Suppressor macrophage treated with lipopolysaccharide for 4 hours (primary cell): ENCODE measurements at places on chromosomes 2 and 18.

- peak; percentile 21 for DNase-seq
Measured at GRCh38 chr18:70931942-70932814, 643.3 kb downstream of the SOCS6 start.

DNA sequence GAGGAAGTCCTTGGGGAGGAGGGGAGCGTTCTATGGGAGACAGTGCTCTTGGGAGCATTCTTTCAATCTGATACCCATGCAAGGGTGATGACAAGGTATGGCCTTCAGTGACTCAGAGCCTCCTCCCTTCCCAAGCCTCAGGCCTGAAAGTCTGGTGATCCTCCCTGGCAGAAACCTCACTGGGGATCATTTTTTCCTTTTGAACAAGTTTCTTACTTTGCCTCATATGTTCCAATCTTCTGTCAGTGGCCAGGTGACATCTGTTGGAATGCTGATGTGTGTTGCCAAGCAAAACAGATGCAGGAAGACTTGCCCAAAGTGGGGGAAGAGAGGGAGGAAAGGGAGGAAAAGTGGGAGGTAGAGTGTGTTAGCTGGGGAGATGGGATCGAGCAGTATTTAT is 224.8 kb downstream of the NEDD4L start:
- no peak for DNase-seq

GRCh38 chr2:136486115-136486514 is 279.2 kb upstream of the THSD7B start:
- DNase-seq = no peak

- no peak for DNase-seq
Measured at GRCh38 chr2:5067816-5068215, 624.4 kb upstream of the SOX11 start.
